ENCODE measurements at places on chromosomes 6 and 20.

DNA sequence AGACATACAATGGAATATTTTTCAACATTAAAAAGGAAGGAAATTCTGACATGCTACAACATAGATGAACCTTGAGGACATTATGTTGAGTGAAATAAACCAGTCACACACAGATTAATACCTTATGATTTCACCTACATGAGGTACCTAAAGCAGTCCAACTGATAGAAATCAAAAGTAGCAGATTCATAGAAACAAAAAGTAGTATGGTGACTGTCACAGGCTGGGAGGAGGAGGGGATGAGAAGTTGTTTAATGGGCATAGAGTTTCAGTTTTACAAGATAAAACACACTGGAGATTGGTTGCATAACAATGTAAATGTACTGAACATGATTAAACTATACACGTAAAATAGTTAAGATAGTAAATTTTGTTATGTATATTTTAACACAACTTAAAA, 48.5 kb upstream of the OLIG3 start:
- DNase-seq, result no peak

- no peak for DNase-seq
These were observed 8.0 kb upstream of the EPM2A start for GRCh38 chr6:145743332-145743731.

DNA sequence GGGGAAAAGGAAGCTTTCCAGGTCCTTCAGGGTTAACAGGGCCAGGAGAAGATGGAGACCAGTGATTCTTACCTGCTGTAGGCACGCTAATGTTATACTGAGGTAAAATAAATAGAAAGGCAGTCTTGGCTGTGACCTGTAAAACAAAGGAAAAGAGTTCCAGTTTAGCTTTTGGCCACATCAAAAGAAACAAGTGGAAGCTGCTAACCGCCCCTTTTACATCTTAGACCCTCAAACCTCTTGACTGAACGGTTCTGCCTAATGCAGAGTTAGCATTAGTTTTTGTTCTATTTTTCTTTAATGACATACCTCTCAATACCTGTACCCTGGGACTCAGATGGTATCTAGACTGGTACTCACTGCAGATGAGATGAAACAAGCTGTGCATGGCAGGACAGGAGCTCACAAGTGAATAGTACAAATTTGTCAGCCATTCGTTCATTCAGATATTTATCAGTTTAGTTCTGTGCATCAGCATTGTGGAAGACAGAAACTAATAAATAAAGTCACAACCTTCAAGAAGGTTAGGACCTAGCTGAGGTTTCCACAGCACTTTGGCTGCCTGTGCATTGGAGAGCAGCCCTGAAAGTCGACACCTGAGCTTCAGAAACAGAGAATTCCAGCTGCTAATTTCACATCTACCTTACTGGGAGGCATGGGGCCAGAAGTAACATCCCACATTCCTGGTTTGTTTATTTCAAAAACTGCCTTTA, 41.0 kb downstream of the TRAM2 start:
- no peak for DNase-seq

GRCh38 chr6:97440590-97441176, 157.7 kb upstream of the MMS22L start:
- DNase-seq, result no peak

DNA sequence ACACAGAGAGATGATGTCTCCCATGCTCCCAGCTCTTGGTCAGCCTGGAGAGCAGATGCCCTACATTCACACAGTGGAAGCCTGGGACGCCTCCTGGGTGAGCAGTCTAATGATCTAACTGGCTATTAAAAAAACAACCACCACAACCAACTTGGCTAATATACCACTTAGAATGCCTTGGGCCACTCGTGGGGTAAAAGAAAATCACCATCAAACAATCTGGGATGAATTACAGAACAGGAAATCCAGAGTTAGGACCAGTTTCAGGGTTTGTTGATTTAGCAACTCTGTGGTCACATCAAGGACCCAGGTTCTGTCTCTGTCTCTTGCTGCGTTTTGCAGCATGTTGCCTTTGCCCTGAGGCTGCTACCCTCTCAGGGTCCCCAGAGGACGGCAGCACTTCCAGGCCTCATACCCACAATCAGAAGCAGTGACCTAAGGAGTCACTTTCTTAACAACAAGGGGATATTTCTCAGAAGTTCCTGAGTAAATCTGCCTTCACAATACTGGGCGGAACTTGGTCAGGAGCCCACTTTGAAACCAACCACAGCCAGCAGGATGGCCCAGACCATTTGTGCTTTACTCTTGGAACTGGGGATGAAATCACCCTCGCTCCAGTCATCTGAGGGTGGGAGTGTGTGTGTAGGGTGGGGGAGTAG, 118.7 kb downstream of the CLIC5 start:
- no peak for DNase-seq

DNA sequence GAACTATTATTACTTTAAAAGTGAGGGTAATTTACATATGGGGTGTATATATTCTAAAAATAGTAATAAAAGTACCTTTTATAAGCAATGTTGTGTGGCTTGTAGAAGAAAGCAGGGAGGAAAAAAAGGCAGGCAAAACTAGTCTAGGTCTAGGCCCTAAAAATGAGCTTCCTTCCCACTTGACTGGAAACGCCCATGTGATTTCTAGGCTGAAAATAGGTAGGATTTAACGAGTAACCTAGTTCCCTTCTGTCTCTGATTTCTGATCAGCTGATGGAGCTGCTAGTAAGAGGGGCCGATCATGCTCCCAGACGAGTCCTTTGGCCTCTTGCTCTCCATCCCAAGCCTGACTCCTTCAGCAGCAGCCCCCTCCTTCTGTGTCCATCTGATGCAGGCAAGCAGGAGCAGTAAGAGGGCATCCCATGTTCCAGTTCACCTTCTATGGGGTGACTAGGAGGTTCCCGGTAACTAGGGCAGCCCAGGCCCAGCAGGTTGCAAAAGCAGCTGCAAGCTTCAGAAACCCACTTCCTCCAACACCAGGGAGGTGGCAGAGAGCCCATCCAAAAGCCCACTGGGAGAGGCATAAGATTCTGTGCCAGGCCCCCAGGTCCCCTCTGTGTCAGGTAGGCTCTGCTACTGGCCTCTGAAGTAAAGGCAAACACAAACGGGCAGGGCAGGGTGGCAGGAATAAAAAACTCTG, 24.4 kb downstream of the TBC1D20 start:
- no peak for DNase-seq

GRCh38 chr20:61254881-61255626, 3.0 kb downstream of the CDH4 start:
- DNase-seq, result no peak

Data from esophagus squamous epithelium (tissue), 5 donors.